HTR-8/SVneo (cell line): ENCODE measurements at places on chromosomes 6 and 20.

DNA sequence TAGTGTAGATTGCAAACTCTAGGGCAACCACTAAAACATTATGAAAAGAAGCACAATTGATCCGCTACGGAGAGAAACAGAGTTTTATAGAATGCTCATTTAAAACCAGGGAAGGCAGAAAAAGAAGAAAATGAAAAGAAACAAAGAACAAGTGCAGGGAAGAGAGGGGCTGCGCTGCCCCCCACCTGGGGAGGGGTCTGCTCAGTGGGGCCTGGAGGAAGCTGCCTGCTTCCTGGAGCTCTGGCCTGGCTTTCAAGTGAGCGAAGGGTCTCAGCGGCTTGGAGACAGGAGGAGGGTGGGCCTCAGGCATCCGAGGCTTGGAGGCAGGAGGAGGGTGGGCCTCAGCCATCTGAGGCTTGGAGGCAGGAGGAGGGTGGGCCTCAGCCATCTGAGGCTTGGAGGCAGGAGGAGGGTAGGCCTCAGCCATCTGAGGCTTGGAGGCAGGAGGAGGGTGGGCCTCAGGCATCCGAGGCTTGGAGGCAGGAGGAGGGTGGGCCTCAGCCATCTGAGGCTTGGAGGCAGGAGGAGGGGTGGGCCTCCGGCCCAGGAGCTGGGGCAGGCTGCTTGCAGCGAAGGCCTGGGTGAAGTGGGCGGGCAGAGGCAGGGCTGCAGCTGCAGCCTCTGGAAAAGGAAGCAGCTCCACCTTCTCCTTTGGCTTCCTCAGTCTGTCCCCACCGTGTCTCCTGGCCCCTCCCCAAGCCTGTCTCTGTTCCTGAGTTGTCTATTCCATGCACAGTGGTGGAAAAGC lies 406.3 kb downstream of the TAF4 start:
- no peak for DNase-seq

DNA sequence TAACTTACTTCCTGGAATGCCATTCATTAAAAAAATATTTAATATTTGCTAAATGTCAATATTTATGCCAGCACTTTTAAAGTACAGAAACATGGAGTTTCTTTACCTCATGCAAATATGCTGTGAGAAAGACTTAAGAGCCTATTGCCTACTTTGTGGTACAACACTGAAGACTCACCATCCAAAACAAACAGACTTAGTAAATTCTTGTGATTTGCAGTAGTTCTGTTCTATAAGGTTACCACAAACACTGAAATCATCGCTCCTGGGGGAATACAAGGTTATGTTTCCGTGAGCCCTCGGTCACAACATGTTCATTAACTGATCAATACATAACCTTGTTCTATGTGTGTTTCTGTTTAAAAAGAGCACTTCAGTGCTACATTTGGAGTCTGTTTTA lies 78.3 kb downstream of the ATG5 start:
- DNase-seq: no peak

DNA sequence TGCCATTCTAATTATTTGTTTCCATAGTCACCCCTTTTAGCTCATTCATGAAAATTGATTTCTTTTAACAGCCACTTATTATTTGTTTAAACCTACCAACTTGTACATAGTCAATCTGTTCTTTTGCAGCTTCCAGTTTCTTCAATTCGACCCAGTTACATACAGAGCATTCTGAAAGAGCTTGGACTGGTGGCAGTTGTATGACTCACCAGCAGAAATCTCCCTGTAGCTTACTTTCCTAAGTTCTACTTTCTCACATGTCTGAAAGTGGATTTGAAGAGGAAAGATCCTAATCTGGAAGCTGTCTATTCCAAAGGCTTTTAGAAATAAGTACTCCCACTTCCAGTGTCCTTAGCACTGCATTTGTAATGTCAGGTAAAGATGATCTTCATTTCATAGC lies 447.9 kb downstream of the HTR1B start:
- no peak for DNase-seq

DNA sequence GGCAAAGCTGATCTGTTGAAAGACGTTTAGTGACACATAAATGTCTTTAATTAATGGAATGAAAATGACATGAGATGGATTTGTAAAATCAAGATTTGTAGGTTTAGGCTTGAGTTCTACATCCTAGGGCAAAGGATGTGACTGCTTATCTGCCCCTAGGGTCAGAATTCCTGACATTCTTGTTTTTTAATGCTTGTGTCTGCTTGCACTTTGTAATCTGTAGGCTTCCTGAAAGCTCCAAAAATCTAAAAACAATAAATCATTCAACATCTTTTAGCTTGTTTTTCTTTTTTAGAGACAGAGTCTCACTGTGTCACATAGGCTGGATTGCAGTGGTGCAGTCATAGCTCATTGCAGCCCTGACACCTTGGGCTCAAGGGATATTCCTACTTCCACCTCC lies 107.9 kb upstream of the MLIP start:
- DNase-seq: peak; percentile 48

DNA sequence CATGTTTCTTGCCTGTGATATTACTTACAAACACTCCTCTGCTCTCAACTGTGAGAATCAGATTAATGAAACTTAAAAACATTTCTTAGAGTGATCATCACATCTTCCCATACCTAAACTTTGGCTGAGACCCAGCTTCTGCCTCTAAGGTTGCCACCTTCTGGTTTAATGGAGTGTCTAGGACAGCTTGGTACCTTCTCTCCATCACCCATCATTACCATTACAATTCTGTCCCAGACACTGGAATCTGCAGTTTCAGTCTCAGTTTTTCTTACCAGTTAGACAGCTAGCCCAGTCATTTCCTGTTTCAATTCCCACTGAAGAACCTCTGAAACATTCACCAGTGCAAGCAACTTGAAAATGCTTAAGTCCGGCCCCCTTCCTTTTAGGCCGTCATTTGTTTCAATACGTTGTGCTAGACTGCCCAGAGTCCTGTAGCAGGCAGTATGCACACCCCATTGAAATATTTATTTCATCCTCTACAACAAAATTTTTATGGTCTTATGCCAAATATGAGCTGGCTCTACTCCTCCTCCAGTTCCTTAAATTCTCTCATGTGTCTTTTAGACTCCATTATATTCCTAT lies 107.0 kb upstream of the FOXO3 start:
- no peak for DNase-seq

DNA sequence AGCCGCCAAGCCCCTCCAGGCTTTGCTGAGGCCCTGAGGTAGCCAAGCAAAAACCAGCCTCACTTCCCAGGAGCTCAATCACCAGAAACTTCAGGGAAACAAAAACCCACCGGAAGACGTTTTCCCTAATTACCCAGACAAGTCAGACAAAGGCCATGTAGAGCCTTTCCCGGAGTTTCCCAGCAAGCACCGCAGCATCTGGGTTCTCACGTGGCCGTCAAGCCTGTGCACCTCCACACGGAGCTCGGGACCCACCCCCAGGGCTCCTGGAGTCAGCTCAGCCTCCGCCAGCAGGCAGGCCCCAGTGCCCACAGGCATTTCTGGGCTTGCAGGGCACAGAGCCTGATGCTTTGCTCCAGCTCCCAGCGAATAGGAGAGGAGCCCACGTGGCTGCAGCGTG lies 10.1 kb upstream of the MRGBP start:
- DNase-seq: no peak

- no peak for DNase-seq
Measured at GRCh38 chr6:86251106-86251505, 608.4 kb upstream of the SYNCRIP start.

- DNase-seq: no peak
Measured at GRCh38 chr6:136466777-136467176, 83.4 kb downstream of the MAP7 start.

DNA sequence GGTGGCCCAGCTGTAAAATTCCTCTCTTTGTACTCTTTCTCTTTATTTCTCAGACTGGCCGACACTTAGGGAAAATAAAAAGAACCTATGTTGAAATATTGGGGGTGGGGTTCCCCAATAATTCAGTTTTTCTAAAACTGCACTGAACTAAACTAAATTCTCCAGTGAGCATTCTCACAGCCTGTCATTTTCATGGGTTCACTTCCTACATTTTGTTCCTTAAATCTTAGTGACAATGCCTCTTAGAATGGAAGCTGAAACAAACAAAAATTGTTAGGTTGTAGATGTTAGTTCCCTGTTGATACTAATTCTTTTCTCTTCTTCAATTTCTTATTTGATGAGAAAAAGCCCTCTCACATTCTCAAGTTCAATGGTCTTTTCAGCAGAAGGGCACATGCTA lies 35.8 kb upstream of the IFNGR1 start:
- DNase-seq: no peak

GRCh38 chr6:125415913-125416312 lies 114.1 kb upstream of the HDDC2 start:
- no peak for DNase-seq

- DNase-seq: no peak
Measured at GRCh38 chr6:62465206-62465605, 179.2 kb upstream of the KHDRBS2 start.

DNA sequence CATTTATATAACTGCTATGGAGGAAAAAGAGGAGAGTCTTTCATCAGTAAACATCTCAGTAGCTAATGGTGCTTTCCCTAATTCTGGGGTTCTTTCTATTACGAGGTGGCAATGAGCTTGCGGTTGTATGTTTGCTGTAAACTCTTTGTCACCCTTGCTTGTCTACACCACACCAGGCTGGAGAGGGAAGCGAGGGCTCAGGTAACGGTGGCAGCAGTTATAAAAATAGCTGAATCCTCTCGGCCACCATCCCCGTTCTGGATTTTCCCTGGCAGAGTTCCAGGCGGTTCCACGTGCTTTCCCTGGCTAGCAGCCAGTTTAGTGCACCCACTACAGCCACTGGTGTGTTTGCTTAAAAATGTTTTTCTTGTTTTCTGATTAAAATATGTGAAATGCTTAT lies 39.0 kb downstream of the MAS1 start:
- no peak for DNase-seq

DNA sequence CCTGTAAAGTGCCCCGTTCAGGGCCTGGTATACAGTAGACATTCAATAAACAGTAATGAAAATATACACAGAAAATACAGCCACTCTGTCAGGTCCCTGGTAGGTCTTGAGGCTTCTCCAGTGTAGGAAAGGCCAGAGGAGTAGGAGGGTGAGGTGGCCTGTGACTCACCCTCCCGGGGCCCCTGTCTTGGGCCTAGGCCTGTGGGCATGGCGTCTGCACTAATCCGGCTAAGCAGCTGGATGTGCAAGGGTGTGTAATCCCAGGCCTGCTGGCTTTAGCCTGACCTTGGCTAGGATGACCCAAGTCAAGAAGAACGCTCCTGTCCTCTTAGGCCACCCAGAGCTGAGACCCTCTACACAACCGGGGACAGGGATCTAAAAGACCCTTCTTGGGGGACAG lies 84.9 kb downstream of the KCNB1 start:
- peak; percentile 95 for DNase-seq

- peak; percentile 69 for DNase-seq
Measured at GRCh38 chr6:10425975-10426780, 11.3 kb upstream of the TFAP2A start.

GRCh38 chr6:157517601-157518359 lies 136.8 kb downstream of the ZDHHC14 start:
- no peak for DNase-seq

GRCh38 chr20:47440857-47441773 lies 60.6 kb upstream of the NCOA3 start:
- peak; percentile 93 for DNase-seq

DNA sequence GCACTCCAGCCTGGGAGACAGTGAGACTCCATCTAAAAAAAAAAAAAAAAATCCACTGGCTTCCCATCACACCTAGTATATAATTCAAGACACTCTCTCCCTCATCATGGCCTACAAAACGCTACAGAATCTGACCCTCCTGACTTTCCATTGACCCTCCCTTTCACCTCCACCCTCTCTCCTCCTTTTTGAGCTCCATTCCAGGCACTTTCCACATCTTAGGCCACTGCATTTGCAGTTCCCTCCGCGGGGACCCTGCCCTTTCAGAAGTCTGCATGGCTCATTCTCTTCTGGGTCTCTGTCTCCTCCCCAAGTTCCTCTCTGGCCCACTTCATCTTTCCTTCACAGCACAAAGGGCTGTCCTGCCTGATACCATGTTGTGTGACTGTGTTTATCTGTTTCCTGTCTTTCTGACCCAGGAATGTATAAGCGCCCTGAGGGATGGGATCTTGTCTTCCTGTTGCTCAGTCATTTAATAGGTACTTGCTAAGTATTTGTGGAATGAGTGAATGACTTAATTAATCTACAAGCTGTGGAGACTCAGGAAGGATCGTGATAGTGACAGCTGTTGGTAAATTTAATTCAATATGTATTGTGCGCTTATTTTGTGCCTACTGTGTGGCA lies 35.2 kb downstream of the NCR2 start:
- peak; percentile 60 for DNase-seq

DNA sequence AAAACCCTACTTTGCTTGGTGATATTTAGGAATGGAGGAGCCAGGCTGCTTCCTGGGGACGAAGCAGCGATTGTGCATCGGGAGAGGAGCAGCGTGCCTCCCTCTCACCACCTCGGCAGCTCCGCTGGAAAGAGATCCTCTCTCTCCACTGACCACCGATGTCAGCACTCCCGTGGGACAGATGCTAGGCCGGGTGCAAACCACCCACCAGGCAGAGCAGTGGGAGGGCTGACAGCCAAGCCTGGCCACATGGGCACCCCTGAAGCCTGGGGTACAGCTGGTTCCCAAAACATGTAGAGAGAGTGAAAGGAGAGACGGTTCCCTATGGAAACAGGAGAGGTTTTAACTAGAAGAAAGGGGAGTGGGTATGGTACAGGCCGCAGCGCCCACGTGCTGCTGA lies 220.0 kb downstream of the ANKRD60 start:
- no peak for DNase-seq

DNA sequence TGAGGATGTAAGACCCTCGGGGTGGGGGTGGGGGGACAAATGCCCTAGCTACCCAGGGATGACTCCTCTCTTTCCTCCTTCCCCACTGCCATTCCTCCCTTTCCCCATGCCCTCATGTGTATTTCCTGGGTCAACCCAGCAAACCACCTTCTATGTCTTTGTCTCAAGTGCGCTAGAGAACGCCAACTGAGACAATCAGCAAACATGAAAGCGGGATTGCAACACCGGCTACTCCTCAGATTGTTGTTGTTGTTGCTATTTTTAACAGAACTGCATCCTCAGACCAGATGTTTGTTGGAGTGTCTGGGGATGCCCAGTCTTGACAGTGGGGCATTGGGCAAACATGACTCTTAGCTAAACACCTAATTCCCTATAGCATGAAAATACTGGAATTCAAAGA lies 39.3 kb upstream of the HIVEP1 start:
- DNase-seq: no peak

DNA sequence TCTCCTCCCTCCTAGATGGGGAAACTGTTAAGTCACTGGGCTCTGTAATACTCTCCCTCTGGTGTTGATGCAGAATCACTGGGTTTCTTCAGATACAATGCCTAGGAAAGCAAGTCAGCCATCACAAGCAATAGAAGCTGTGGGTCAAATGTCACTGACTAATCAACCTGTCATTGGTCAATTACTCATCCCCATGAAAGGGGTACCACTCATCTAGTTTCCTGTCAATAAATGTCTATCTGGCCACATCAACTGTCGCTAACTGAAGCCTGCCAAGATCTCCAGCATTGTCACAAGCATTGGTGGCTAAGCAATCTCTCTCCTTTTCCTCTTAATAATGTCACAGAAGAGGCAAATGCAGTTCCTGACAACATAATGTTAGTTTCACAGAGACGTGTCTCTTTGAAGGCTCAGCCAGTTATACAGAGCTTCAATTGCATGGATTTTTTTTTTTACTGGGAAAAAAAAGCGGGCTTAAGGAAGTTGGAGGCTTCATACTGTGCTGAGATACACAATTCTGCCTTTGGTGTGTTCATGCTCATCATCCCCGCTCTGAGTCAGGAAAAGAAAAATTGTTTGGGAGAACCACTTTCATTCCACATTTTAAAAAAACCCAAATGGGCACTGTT lies 355.9 kb downstream of the BTBD9 start:
- DNase-seq: no peak

GRCh38 chr6:14440940-14441781 lies 323.6 kb downstream of the CD83 start:
- no peak for DNase-seq

GRCh38 chr20:59751075-59751711 lies 146.9 kb downstream of the PHACTR3 start:
- peak; percentile 93 for DNase-seq
